ENCODE measurements at places on chromosomes 1 and 21.
A peak's percentile ranks its signal among the peaks of the same experiment; 100 is the strongest.

DNA sequence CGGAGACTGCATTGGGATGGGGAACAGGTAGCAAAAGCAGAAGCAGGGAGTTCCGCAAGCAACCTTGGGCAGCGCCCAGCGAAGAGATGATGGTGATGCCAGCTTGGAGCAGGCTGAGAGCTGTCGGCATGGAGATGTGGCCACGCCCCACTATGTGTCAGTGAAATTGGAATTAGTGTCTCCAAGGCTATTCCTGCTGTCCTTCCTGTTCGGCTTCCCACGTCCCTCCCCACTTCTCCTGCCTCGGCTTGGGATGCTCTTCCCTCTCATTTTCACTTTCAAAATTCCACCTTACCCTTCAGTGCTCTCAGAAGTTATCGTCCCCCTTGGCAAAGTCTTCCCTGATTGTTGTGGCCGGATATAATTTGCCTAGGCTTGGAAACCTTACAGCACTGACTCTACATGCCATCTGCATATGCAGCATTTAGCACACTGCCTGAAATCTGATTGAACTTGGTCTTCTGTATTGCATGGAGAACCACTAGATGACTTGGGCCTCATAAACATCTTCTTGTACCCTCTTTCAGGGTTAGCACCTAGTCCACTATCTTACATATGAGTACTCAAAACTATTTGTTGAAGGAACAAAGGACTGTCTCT lies 270.7 kb upstream of the RUNX1 start:
- DNase-seq: no peak

- no peak for DNase-seq
Observed at GRCh38 chr1:36359383-36359782, 26.3 kb downstream of the STK40 start.

- no peak for DNase-seq
Observed at GRCh38 chr1:211285196-211285595, 26.0 kb downstream of the RCOR3 start.

DNA sequence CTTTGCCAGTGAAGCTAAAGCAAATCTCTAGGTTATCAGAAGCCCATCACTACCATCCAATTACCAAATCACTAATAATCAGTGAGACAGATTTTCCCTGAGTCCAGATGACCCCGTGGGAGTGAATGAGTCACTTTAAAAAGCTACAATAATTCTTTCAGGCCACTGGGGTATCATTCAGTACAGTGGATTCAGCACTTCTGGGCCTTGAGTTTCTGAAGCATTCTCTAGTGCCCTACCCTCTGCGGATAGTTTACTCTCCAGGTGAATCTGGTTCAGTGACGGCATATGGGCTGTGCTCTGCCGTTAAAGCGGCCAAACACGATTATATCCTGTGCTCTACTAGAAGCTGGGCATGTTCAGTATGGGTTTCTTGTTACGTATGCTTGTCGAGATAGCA lies 26.1 kb downstream of the NR5A2 start:
- DNase-seq: no peak

GRCh38 chr1:112359961-112360767 lies 35.9 kb upstream of the CTTNBP2NL start:
- no peak for DNase-seq

- DNase-seq: no peak
Observed at GRCh38 chr21:27572696-27573095, 605.8 kb upstream of the ADAMTS5 start.

- no peak for DNase-seq
Observed at GRCh38 chr1:187816646-187817045, 987.9 kb downstream of the PLA2G4A start.

DNA sequence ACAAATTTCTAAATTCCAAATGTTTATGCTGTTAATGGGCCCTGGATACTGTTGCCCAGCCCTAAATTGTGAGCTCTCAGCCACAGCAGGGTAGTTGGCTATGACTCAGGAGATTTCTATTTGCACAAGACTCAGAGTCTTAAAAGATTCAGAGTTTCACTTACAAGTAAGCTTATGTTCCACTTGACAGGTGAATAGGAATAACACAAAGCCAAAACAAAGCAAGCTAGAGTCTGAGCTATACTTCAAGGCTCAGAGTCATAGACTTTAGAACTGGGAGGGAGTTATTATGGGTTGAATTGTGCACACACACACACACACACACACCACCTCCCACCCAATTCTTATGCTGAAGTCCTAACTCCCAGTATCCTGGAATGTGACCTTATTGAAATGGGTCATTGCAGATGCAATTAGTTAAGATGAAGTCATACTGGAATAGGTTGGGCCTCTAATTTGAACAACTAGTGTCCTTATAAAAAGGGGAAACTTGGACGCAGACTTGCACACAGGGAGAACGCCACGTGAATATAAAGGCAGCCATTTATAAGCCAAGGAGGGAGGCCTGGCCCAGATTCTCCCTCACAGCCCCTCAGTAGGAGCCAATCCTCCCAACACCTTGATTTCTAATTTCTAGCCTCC lies 30.2 kb downstream of the PRDX6 start:
- no peak for DNase-seq

- no peak for DNase-seq
Observed at GRCh38 chr1:192803501-192803900, 5.3 kb upstream of the RGS2 start.

DNA sequence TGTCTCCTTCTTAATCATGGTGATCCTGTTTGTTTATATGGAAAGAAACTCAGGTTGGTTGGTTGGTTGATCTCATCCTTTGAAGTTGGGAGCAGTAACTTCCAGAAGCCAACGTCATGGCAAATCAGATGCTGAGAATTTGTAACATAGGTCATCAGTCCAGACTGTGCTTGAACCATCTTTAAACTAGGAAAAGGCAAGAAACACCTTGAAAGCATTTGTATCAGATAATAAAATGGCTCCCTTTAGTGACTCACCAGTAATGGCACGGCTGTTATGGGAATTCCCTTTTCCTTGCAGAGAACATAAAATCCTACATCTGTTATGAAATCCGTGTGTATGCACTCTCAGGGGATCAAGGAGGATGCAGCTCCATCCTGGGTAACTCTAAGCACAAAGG lies 58.1 kb downstream of the SERBP1 start:
- DNase-seq: no peak

DNA sequence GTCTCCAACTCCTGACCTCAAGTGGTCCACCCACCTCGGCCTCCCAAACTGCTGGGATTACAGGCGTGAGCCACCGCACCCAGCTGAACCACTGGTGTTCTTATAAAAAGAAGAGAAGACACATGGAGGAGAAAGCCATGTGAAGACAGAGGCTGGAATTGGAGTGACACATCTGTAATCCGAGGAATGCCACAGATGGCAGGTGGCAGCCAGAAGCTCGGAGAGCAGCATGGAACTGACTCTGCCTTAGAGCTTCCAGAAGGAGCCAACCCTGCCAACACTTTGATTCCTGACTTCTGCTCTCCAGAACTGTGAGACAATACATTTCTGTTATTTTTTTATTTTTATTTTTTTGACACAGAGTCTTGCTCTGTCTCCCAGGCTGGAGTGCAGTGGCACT lies 59.0 kb upstream of the ATP2B4 start:
- no peak for DNase-seq

GRCh38 chr1:221565711-221566110 lies 176.2 kb downstream of the DUSP10 start:
- DNase-seq: no peak

DNA sequence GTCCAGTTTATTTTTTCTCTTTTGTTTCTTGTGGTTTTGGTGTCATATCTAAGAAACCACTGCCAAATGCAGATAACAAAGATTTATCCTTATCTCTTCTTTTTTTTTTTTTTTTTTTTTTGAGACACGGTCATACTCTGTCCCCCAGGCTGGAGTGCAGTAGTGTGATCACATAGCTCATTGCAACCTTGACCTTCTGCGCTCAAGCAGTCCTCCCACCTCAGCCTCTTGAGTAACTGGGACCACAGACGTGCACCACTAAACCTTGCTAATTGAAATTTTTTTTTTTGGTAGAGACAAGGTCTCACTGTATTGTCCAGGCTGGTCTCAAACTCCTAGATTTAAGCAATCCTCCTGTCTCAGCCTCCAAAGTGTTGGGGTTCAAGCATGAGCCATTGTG lies 8.9 kb downstream of the SLC66A1 start:
- no peak for DNase-seq

GRCh38 chr21:21661741-21662140 lies 663.5 kb downstream of the NCAM2 start:
- DNase-seq: no peak

- no peak for DNase-seq
Observed at GRCh38 chr1:32186077-32186476, 6.6 kb downstream of the TXLNA start.

GRCh38 chr1:204986181-204986580 lies 56.8 kb upstream of the CNTN2 start:
- DNase-seq: no peak

- no peak for DNase-seq
Observed at GRCh38 chr1:201622353-201622752, 83.4 kb downstream of the NAV1 start.

DNA sequence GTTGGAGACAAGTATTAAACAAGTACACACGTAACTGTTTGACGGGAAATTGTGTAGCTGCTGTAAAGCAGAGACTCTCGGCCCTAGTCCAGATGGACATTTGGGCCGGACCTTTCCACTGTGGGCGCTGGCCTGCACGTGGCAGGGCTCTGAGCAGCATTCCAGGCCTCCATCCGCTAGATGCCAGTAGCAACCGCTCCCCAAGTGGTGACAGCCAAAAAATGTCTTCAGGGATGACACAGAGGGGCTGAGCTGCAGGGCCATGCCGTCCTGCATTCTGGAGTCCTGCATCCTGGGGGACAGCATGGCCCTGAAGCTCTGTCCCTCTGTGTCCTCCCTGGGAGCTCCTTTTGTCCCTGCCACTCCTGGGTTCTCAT lies 24.8 kb downstream of the A3GALT2 start:
- DNase-seq: no peak

- no peak for DNase-seq
Observed at GRCh38 chr1:77355010-77355409, 73.2 kb downstream of the AK5 start.

DNA sequence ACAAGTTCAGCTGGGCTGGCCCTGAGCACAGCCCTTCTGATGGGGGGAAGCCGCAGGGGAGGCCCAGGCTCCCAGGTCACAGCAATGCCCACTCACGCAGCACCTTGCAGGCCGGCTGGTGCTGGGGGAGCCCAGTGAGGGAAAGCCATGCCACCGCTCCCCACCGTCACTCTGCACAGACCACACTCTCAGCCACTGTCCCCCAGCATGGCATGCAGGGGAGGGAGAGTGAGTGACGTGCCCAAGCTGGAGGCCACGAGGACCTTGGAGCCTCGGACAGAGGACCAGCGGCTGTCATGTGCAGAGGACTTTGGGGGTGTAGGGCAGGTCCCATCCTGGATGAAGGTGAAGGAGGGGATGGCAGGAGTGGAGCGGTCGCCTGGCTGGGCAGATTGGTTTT lies 25.1 kb downstream of the SLC45A1 start:
- no peak for DNase-seq

- DNase-seq: no peak
Observed at GRCh38 chr1:223401873-223402789, 8.9 kb downstream of the CCDC185 start.

DNA sequence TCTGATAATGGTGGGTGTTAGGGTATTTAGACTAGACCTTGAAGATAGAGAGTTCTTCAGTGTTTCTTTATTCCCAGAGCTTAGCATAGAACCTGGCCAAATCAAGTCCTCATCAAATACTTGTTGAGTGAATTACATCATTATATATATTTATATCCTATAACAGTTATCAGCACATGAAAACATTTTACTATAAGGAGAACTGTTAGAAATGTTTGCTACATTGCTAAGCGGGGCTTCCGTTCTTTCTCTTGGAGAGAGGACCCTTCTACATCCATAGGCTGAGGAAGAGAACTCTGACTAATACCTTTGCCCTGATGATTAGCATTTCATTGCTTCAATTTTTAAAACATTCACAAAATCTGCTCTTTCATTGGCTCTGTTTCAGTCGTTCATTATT lies 66.5 kb upstream of the NBL1 start:
- DNase-seq: no peak

GRCh38 chr1:178055093-178055492 lies 38.8 kb upstream of the RASAL2 start:
- no peak for DNase-seq

- no peak for DNase-seq
Observed at GRCh38 chr1:75797273-75797588, 549 bp downstream of the MSH4 start.

DNA sequence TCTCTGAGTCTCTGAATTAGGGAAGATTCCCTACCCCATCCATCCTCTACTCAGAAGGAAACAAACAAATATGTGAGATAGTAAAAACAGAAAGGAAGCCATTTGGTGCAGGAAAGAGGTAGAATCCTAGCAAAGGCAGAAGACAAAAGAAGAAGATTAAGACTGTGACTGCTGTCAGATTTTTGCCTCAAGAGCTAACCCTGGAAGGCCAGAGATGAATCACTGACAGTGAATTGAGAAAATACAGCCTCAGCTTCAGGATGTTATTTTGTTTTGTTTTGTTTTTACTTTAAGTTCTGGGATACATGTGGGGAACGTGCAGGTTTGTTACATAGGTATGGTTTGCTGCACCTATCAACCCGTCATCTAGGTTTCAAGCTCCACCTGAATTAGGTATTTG lies 31.7 kb downstream of the DSTYK start:
- DNase-seq: no peak

DNA sequence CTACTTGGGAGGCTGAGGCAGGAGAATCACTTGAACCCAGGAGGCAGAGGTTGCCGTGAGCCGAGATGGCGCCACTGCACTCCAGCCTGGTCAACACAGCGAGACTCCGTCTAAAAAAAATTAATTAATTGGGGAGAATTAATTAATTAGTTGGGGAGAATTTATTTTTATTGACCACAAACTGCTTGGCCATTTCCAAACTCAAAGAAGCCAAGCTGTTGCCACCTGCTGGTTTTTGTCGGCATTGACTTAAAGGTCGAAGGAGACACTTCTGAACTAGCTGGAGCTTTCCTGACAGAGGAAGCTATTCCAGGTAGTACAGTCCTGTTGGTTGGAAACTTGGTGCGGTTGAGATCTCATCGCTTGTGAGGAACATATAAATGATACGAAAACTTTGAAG lies 13.1 kb downstream of the MAP1LC3C start:
- peak; percentile 26 for DNase-seq

- DNase-seq: no peak
Observed at GRCh38 chr1:4595341-4596225, 58.8 kb upstream of the AJAP1 start.

DNA sequence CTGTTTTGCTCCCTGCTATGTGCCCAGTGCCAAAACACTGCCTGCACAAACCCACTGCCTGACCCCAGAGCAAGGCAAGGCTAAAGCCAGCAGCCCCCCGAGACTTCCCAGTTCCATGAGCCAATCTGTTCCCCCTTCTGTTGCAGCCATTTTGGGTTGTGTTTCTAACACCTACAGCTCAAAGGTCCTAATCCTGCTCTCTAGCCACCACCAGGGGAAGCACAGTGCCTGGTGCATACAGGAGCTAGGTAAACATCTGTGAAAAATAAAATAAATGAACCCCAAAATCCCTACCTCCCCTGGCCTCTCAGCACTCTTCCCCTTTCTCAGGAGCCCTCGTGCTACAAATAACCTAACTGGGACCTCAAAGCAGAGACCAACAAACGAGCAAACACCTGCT lies 190.2 kb downstream of the MATN1 start:
- DNase-seq: no peak

- DNase-seq: no peak
Observed at GRCh38 chr1:162080472-162081015, 11.1 kb downstream of the NOS1AP start.

Data from activated CD4-positive, alpha-beta T cell treated with anti-CD3 and anti-CD28 coated beads for 48 hours (primary cell).